ENCODE measurements at places on chromosomes 5 and 9.

DNA sequence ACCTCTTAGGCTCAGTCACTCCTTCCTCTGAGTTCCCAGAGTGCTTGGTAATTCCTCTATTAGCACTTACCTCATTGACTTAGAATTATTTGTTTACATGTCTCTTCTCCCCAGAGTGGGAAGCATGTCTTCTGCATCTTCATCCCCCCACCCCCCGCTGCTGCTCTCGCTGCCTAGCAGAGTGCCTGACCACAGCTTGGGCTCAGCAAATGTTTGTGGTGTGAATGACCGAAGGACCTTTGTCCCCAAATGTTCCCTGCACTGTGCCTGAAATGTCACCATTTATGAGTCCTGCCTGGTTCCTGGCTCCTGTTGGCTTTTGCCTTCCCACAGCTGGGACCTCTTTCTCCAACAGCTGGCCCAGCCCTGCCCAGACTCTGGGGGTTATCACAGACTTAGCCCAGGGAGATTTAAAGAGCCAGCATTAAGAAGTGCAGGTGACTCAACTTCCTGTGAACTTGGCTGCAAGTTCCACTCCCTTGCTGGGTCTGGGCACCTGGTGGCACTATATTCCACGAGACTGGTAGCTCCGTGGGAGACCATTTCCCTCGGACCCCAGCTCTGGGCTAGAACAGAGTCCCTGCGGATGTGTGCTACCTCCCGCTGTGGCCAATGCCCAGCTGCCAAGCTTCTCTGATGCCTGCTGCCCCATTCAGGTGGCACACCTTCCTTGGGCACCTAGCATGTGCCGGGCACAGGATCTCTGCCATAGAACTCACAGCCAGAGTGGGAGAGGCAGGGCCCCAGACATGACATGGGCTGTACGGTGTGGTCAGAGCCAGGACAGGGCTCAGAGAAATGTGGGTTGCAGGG, 1.8 kb upstream of the HMCN2 start:
- DNase-seq = no peak

DNA sequence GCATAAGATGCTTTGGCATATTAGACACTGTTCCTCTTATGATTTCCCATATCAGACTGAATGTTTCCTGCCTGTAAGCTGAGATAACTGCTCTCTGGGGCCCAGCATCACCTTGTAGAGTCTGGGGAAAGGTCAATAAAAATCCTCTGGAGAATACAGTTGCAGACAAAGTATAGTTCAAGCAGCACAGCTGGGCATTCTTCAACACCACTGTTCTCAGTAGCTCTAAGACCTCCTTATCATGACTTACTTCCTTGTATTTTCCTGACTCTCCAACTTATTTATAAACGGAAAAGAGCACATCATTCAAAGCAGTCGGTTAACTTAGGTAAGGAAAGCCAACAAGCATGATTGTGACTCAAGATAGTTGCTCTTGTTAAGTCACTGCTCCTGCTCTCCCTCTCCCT, 208.7 kb upstream of the RASEF start:
- DNase-seq = no peak

GRCh38 chr9:33014665-33015014, 10.4 kb upstream of the DNAJA1 start:
- DNase-seq = no peak

- DNase-seq = no peak
These were observed 296.7 kb downstream of the ARL15 start for GRCh38 chr5:54013556-54014194.

- no peak for DNase-seq
These were observed 60.5 kb downstream of the TLE1 start for GRCh38 chr9:81628897-81629296.

Measured in activated T-helper 1 cell treated with anti-CD3 and anti-CD28 coated beads, Interleukin-2, amount 50 U/mL, for 16 hours (primary cell).